ENCODE measurements at places on chromosomes 5 and 9. TPM values are rescaled to one million over a fixed set of nuclear protein-coding genes. Genes with fewer than 3 reads are reported as not detected.

Gene GRXCR2
- not detected for total RNA-seq

Gene OR1Q1
- 0.08 TPM for total RNA-seq

Gene MSX2
- 0.08 TPM for total RNA-seq

Gene GABBR2
- total RNA-seq: not detected

Gene FGFR4
- 0.12 TPM for total RNA-seq

Gene ANKRD18B
- total RNA-seq: not detected

Gene SAXO1
- 0.08 TPM for total RNA-seq

Gene TLE4
- total RNA-seq: 4.3 TPM

Gene NR5A1
- not detected for total RNA-seq

Gene LCP2
- not detected for total RNA-seq

Gene C5
- 2.2 TPM for total RNA-seq

Gene DPYSL3
- 566 TPM for total RNA-seq

Gene WWC1
- total RNA-seq: 0.38 TPM

Gene KIF4B
- total RNA-seq: not detected

Gene C5orf58
- not detected for total RNA-seq

Gene TAF11L8
- total RNA-seq: not detected

Gene KCNV2
- not detected for total RNA-seq

Gene NTRK2
- 0.38 TPM for total RNA-seq

Gene MARCOL
- total RNA-seq: not detected

Gene SPINK4
- not detected for total RNA-seq

Gene BSPRY
- not detected for total RNA-seq

Gene ARHGEF39
- not detected for total RNA-seq

Gene OLFM1
- total RNA-seq: 0.15 TPM

Gene PRSS3
- 8.0 TPM for total RNA-seq

Gene UAP1L1
- 12.9 TPM for total RNA-seq

Gene ARHGEF28
- 26.2 TPM for total RNA-seq

Gene FOXD4L6
- total RNA-seq: under 0.01 TPM

All from smooth muscle cell of the coronary artery (primary cell).